Mesothelial cell of epicardium (in vitro differentiated cells): ENCODE measurements at places on chromosomes 4 and X.

DNA sequence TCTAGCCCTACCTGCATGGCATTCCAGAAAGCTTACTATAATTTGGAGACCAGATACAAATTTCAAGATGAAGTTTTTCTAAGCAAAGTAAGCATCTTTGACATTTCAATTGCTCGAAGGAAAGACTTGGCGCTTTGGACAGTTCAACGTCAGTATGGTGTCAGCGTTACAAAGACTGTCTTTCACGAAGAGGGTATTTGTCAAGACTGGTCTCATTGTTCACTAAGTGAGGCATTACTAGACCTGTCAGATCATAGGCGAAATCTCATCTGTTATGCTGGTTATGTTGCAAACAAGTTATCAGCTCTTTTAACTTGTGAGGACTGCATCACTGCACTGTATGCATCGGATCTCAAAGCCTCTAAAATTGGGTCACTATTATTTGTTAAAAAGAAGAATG is 17.6 kb downstream of the THAP9 start:
- no peaks in the 10 kb centered on the region for H3K27me3 ChIP-seq
- H3K27ac ChIP-seq, result no peak overlapping the region
- DNase-seq, result no peak
- H3K36me3 ChIP-seq, result peaks cover 11% of the 10 kb centered on the region
- H3K4me1 ChIP-seq, result no peaks in the 10 kb centered on the region

DNA sequence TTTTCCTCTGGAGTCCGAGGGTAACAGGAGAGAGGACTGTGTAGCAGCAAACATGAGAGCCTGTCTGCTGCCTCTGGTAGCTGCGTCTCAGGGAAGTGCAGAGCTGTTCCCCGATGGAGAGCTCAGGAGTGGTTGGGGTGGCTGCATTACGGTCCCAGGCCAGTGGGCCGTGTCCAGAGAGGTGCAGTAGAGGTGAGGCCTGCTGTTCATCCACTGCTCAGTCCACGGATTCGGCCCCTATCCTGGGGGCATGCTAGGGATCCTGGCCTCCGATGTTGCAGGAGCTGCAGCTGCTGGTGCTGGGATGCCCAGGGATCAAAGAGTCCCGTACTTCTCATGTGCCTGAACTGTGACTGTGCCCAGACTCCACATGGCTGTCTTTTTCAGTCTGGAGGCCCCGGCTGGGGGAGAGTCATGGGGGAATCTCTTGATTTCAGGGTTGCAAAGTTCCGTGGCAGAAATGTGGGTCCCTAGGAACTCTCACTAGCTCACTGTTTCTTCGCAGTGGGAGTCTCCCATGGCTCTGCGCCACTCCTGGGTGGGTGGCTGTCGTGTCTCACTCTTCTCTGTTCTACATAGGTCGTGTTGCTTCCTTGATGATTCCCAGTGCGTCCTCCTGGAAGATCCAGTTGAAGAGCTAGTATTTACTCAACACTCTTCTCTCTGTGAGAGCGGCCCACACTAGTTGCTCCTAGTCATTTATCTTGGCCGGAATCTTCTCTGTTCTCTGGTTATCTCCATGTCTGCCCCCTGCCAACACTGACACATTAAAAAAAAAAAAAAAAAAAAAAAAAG is 109.5 kb upstream of the CENPE start:
- H3K4me1 ChIP-seq, result peaks cover 22% of the 10 kb centered on the region
- peak overlapping the region; percentile 2 for H3K4me3 ChIP-seq
- H3K27me3 ChIP-seq, result no peaks in the 10 kb centered on the region
- DNase-seq, result no peak

DNA sequence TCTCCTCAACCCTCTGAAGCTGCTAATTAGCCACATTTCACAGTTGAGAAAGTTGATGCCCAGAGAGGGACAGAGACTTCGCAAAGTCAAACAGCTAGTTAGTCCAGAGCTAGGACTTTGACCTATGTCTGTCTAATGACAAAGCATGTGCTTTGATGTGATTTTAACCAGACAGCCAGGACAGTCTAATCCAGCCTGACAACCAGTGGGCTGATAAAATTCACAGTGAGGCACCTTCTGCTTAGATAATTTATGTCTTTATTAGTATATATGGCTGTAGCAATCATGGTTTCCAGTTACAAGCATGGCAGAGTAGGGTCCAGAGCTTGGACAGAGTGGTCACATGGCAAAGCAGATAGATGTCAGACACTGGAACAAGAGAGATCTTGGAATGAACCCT is 133.6 kb upstream of the C1QTNF7 start:
- no peaks in the 10 kb centered on the region for H3K27me3 ChIP-seq
- H3K27ac ChIP-seq, result no peak overlapping the region
- DNase-seq, result no peak
- peaks cover 32% of the 10 kb centered on the region for H3K4me1 ChIP-seq

- DNase-seq, result no peak
- H3K27me3 ChIP-seq, result no peaks in the 10 kb centered on the region
- no peak overlapping the region for H3K4me3 ChIP-seq
Measured at GRCh38 chrX:15087747-15088146, 182.1 kb downstream of the ASB9 start.

GRCh38 chrX:43581888-43582539 is 74.1 kb upstream of the MAOA start:
- no peaks in the 10 kb centered on the region for H3K36me3 ChIP-seq
- H3K4me1 ChIP-seq, result peaks cover 2% of the 10 kb centered on the region
- DNase-seq, result no peak
- no peak overlapping the region for H3K27ac ChIP-seq
- H3K4me3 ChIP-seq, result no peak overlapping the region

DNA sequence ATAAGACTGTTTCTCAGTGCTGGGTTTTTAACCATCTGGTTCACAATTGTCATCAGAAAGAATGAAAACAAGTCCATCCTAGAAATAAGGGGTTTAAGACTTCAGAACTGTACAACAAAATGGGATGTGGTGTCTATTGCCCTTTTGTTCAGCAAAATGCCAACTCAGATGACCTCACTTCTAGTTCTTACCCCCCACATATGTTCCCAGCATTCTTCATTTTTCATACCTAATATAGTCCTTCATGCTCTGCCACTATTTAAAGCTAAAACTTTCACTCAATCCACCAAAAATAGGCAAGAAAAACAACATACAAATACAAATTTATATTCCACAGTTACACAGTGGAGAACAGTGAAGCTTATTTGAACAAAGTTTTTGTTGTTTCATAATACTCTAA is 111.4 kb downstream of the SORBS2 start:
- H3K4me3 ChIP-seq, result no peak overlapping the region
- H3K36me3 ChIP-seq, result no peaks in the 10 kb centered on the region
- no peaks in the 10 kb centered on the region for H3K4me1 ChIP-seq
- DNase-seq, result no peak
- peaks cover 11% of the 10 kb centered on the region for H3K27me3 ChIP-seq
- H3K27ac ChIP-seq, result no peak overlapping the region

DNA sequence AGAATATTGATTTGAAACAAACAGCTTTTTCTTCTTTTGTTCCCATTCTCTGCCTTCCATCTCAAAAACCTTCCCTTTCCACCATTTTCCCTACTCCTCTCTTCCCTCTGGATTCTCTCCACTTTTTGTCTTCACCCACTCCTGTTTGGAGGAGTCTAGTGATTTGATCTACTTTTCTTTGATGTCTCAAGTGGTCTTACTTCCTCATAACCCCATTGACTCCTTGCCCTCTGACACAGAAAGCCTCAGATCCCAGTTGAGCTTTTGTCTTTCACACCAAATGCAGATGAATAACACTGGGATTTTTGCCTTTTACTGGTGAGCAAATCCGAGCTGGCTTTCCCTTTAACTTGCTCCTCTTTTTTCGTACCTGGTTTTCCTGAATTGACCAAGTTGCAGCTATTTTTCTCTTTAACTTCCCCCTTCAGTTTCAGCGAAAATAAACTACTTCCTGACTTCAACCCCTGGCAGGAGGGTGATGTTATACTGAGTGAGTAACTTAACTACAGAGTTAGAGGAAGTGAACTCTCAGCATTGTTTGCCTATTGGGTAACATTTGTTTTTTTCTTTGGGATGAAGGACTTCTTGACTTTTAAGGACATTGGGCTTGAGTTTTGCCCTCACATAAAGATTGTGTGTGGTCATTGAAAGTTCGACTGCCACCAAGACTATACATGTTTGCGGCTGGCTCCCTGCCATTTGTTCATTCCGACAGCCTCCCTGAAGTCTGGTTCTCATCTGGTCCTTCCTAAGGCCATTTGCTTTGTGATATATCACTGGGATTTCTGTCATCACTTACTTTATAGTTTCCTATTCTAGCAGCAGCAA is 392.8 kb upstream of the NR3C2 start:
- H3K36me3 ChIP-seq, result no peaks in the 10 kb centered on the region
- peak overlapping the region; percentile 19 for H3K27ac ChIP-seq
- peaks cover 21% of the 10 kb centered on the region for H3K4me1 ChIP-seq
- DNase-seq, result peak; percentile 21

GRCh38 chr4:37999000-37999716 is 39.0 kb downstream of the PTTG2 start:
- no peaks in the 10 kb centered on the region for H3K36me3 ChIP-seq
- H3K4me1 ChIP-seq, result peaks cover 51% of the 10 kb centered on the region
- H3K27ac ChIP-seq, result no peak overlapping the region
- DNase-seq, result no peak

DNA sequence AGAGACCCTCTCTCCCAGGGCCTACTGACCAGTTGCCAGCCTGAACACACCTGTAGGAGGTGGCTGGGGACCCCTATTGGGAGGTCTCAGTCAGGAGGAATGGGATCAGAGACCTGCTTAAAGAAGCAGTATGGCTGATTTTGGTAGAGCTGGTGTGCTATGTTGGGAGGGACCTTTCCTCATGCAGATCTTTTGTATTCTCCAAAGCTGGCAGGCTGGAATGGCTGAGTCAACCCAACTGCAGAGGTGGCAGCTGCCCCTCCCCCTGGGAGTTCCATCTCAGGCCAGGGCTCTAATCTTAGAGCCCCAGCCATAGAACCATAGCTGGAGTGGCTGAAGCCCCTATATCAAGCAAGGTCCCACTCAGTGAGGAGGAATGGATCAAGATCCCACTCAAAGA is 279.3 kb upstream of the BMP3 start:
- no peak for DNase-seq
- no peak overlapping the region for H3K27ac ChIP-seq
- no peaks in the 10 kb centered on the region for H3K4me1 ChIP-seq
- H3K4me3 ChIP-seq, result no peak overlapping the region
- peaks cover 10% of the 10 kb centered on the region for H3K27me3 ChIP-seq

GRCh38 chrX:75911716-75912115 is 126.7 kb upstream of the MAGEE2 start:
- no peaks in the 10 kb centered on the region for H3K36me3 ChIP-seq
- no peaks in the 10 kb centered on the region for H3K4me1 ChIP-seq
- no peak for DNase-seq
- no peak overlapping the region for H3K4me3 ChIP-seq

DNA sequence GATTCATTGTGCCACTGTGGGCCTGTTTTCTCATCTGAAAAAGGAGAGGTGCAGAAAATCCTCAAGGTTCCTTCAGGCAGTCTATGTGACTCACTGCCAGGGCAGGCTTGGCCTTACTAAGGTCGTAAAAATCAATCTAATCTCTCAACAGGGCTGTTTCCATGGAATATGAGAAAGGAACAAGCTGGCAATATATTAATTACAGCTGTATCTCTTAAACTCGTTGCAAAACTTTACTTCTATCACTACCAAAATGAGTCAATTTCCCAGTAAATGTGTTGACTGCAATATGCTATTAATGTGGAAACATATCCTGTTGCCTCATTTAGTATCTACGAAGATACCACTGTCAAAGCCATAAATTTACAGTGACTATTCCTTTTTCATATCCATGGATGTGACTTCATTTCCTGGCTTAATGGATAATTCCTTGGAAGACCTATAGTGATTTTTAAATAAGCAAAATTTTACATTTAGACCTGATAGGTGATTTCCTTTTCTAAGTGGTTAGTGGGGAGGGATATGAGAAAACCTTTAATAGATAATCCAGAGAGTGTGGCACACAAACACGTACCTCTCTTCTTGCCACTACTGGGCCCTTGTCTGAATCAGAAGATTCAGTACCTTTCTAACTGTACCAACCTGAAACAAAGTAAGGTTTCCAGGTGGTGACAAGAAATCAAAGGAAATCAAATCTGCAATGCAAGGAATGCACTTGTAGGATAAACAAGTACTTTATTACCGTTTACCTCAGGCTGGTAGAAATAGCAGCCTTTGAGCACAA is 127.4 kb upstream of the FTHL17 start:
- peaks cover 2% of the 10 kb centered on the region for H3K4me1 ChIP-seq
- peaks cover 24% of the 10 kb centered on the region for H3K36me3 ChIP-seq
- no peak for DNase-seq
- no peaks in the 10 kb centered on the region for H3K27me3 ChIP-seq
- H3K27ac ChIP-seq, result no peak overlapping the region
